ENCODE measurements at places on chromosomes 16 and 17. TPM values are rescaled to one million over a fixed set of nuclear protein-coding genes. Genes with fewer than 3 reads are reported as not detected.

DNA sequence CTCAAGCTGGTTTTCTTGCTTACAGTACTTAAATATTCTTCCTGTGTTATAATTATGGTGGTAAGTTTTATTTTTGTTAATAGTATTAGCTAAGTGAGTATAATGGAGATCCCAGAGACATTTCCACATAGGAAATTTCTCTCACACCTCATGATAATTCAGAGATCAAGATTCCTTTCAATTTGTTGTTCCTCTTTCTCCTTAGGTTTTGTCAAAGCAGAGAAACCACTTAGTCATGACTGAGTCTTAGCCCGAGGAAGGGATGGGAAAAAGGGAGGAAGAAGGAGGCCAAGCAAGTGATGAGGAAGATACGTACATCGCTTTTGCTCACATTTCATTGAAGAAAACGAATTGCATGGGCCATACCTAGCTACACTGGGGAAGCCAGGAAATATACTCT is 18.4 kb downstream of the ESRP2 start:
- DNase-seq: no peak
- H3K4me1 ChIP-seq: no peaks in the 10 kb centered on the region
- no peak overlapping the region for H3K4me3 ChIP-seq
- H3K27ac ChIP-seq: no peak overlapping the region
- H3K36me3 ChIP-seq: peaks cover 33% of the 10 kb centered on the region

- H3K4me1 ChIP-seq: peaks cover 28% of the 10 kb centered on the region
- H3K4me3 ChIP-seq: peak overlapping the region; percentile 80
- no peak for DNase-seq
- no peaks in the 10 kb centered on the region for H3K27me3 ChIP-seq
- H3K36me3 ChIP-seq: no peaks in the 10 kb centered on the region
Observed at GRCh38 chr17:40218006-40218739, 931 bp upstream of the WIPF2 start.

- no peak for DNase-seq
- H3K27ac ChIP-seq: no peak overlapping the region
- H3K36me3 ChIP-seq: no peaks in the 10 kb centered on the region
- peaks cover 37% of the 10 kb centered on the region for H3K4me1 ChIP-seq
- H3K27me3 ChIP-seq: no peaks in the 10 kb centered on the region
- no peak overlapping the region for H3K4me3 ChIP-seq
Observed at GRCh38 chr17:45414990-45415881, 17.4 kb downstream of the ARHGAP27 start.

- no peak overlapping the region for H3K4me3 ChIP-seq
- no peak overlapping the region for H3K27ac ChIP-seq
- DNase-seq: no peak
Observed at GRCh38 chr17:82366749-82367148, 4.8 kb upstream of the UTS2R start.

DNA sequence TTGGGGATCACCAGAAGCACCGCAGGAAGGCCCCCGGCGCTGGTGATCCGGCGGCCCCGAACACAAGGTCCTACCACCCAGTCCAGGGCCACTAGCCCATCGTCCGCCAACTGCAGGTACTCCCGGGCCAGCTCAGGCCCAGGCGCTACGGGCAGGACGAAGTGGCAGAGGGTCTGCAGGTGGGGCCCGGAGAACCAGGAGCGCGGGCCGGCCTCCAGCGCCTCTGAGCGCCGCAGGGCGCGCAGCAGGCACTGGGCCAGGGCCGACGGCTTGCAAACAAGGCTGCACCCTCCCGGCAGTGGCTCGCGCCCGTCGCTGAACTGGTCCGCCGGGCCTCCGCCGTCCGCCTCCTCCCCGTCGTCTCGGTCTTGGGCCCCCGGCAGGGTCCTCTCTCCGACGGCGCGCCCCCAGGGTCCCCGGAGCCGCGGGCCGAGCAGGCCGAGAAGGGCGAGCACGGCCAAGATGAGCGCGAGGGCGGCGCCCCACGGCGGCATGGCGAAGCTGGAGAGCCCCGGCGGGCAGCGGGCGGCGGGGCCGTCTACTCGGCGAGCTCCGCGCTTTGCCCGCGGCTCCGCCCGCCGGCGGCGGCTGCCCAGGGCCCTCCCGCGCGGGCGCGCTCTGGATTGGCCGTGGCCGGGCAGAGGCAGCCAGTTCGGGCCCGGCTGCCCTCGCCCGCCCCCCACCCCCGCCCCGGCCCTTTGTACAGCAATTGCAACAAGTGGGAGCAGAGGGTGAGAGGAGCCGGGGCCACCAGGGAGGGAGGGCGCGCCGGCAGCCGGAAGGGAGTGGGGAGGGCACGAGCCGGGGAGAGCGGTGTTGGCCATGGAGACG is at the start of gene ABHD15:
Gene ABHD15, minus strand, starts transcription at position 565 of the 831 bp plus-strand sequence. Its CDS starts 71 bp downstream, at position 494.
- H3K27me3 ChIP-seq: no peaks in the 10 kb centered on the region
- peak within 1 kb of the TSS; percentile 83 for H3K27ac ChIP-seq
- peaks cover 58% of the 10 kb centered on the region for H3K4me1 ChIP-seq
- H3K4me3 ChIP-seq: peak within 1 kb of the TSS; percentile 96

DNA sequence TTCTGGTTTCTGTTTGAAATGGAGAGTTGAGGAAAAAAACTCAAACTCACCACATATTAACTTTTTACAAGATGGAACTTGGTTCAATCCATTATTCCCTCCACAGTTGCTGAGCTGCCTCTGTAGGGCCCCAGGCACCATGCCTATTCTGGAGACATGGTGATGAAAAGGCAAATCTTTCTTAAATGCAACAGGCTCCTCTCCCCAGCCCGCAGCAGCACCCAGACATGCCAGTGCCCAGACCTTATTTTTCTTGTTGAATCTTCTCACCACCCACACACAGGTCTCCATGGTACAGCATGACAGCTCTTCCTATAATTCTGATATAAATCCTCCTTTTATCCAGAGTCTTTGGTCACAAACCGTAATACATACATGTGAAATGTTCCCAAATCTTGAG is 7.6 kb downstream of the CYTH1 start:
- peak; percentile 55 for DNase-seq
- peaks cover 92% of the 10 kb centered on the region for H3K4me1 ChIP-seq
- peak overlapping the region; percentile 86 for H3K27ac ChIP-seq
- no peaks in the 10 kb centered on the region for H3K27me3 ChIP-seq

- no peaks in the 10 kb centered on the region for H3K36me3 ChIP-seq
- no peaks in the 10 kb centered on the region for H3K27me3 ChIP-seq
- H3K4me1 ChIP-seq: no peaks in the 10 kb centered on the region
- H3K4me3 ChIP-seq: no peak overlapping the region
- DNase-seq: no peak
Observed at GRCh38 chr17:50261051-50261915, 13.0 kb upstream of the TMEM92 start.

DNA sequence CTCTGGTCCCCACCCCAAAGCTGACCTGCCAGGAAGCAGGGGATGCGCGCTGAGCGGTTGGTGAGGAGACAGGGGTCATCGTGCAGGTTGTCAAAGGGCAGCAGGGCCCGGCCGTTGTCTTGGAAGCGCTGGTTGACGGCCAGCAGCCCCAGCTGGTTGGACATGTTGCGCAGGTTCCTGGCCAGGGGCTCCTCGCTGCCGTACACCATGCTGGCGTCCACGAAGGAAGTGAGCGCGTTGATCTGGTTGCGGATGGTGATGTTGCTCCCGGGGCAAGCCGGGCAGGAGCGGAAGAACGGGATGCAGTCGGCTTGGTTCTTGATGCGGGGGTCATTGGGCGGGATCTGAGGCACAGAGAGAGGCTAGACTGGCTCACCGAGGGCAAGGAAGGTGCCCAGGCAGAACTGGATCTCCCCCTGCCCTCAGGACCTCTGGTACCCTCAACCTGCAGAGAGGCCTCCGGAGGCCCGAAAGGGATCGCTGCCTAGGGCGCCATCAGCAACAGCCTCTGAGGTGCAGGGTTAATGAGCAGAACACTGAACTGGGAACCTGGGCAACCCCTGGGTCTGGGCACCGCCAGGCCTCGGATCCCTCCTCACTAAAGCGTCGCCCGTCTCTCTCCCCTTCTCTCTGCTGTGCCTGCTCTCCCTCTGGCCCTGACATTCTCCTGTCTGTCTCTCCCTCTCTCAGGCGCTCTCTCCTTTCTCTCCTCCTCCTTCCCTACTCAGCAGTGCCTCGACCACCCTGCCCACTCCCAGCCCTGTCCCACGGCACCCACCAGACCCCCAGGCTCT is 2.7 kb downstream of the MPO start:
- DNase-seq: no peak
- H3K27ac ChIP-seq: no peak overlapping the region
- no peaks in the 10 kb centered on the region for H3K36me3 ChIP-seq
- no peak overlapping the region for H3K4me3 ChIP-seq
- H3K27me3 ChIP-seq: no peaks in the 10 kb centered on the region

DNA sequence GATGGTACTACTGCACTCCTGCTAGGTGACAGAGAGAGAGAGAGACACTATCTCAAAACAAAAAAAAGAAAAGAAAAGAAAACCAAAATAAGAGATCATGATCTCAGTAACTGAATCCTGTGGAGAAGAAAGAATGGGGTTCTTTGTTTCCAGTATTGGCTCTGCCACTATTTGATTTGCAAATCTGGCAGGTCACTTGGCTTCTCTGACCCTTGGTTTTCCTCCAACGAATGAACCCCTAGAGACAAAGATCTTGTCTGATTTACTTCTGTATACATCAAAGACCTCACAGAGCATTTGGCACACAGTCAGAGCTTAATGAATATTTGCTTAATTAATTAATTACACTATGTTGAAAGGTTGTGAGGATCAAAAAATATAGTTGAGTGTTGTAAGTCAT is 47.9 kb upstream of the NLK start:
- H3K27ac ChIP-seq: no peak overlapping the region
- no peak for DNase-seq
- H3K36me3 ChIP-seq: no peaks in the 10 kb centered on the region
- H3K4me3 ChIP-seq: no peak overlapping the region
- H3K27me3 ChIP-seq: no peaks in the 10 kb centered on the region

GRCh38 chr17:17180141-17180603 is 26.0 kb downstream of the PLD6 start:
- DNase-seq: peak; percentile 50
- H3K4me3 ChIP-seq: no peak overlapping the region
- H3K27me3 ChIP-seq: no peaks in the 10 kb centered on the region
- no peak overlapping the region for H3K27ac ChIP-seq
- H3K36me3 ChIP-seq: peaks cover 66% of the 10 kb centered on the region
- peaks cover 39% of the 10 kb centered on the region for H3K4me1 ChIP-seq

- no peak overlapping the region for H3K27ac ChIP-seq
- peaks cover 16% of the 10 kb centered on the region for H3K36me3 ChIP-seq
- no peak for DNase-seq
- H3K27me3 ChIP-seq: no peaks in the 10 kb centered on the region
Observed at GRCh38 chr17:21174186-21174585, 39.8 kb downstream of the TMEM11 start.

GRCh38 chr17:2936771-2937321 is 126.6 kb downstream of the OR1D5 start:
- no peak for DNase-seq
- peaks cover 44% of the 10 kb centered on the region for H3K4me1 ChIP-seq
- no peak overlapping the region for H3K4me3 ChIP-seq
- H3K36me3 ChIP-seq: peaks cover 19% of the 10 kb centered on the region
- H3K27ac ChIP-seq: no peak overlapping the region
- H3K27me3 ChIP-seq: no peaks in the 10 kb centered on the region

GRCh38 chr16:18788828-18789514 is 1.2 kb downstream of the RPS15A start:
- H3K4me3 ChIP-seq: peak overlapping the region; percentile 95
- peak; percentile 22 for DNase-seq
- H3K27ac ChIP-seq: peak overlapping the region; percentile 71

- no peak overlapping the region for H3K27ac ChIP-seq
- no peak for DNase-seq
- no peaks in the 10 kb centered on the region for H3K4me1 ChIP-seq
- H3K36me3 ChIP-seq: peaks cover 78% of the 10 kb centered on the region
Observed at GRCh38 chr16:4385066-4385788, 13.6 kb downstream of the VASN start.

DNA sequence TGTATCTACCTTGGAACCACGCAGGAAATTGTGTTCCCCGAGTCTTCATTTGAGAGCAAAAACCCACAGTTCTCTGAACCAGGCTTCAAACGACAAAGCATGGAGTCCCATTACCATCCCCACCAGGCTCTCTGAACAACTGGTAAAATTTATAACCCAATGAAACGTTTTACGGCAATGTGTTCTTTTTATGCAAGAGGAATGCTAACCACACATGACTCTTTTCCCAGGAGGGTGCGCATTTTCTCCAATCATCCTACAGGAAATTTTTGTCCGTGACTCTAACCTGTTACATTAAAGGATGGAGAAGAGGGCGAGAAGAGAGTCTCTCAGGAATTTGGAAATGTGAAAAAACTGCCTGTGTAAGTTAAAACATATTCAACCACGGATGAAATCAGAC is 17.8 kb downstream of the STX8 start:
- H3K27me3 ChIP-seq: no peaks in the 10 kb centered on the region
- DNase-seq: no peak
- H3K4me3 ChIP-seq: no peak overlapping the region
- H3K27ac ChIP-seq: no peak overlapping the region

- H3K36me3 ChIP-seq: no peaks in the 10 kb centered on the region
- H3K27ac ChIP-seq: no peak overlapping the region
- no peaks in the 10 kb centered on the region for H3K4me1 ChIP-seq
Observed at GRCh38 chr17:79914813-79915740, 75.8 kb upstream of the CBX4 start.

DNA sequence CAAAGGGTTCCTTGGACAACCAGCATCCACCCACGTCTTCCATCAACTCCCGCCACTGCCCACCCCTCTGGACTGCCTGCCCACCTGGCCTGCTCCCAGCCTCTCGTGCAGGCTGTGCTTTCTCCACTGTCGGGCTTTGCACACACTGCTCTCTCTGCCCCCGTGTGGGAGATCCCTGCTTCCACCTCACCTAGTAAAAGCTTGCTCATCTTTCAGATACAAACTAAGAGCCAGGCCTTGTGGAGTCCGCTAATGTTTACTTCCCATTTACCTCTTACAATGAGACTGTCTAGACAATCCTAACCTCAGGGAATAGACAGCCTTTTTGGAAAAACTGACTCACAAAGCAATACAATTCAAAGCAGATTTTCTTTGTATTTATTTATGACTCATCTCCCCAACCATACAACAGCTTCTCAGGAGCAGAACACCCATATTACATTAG is 67.6 kb downstream of the USP31 start:
- peaks cover 2% of the 10 kb centered on the region for H3K36me3 ChIP-seq
- H3K4me1 ChIP-seq: no peaks in the 10 kb centered on the region
- DNase-seq: no peak
- no peak overlapping the region for H3K4me3 ChIP-seq
- no peaks in the 10 kb centered on the region for H3K27me3 ChIP-seq

- no peak for DNase-seq
- H3K27ac ChIP-seq: no peak overlapping the region
- H3K36me3 ChIP-seq: no peaks in the 10 kb centered on the region
Observed at GRCh38 chr16:80599466-80599865, 58.7 kb downstream of the DYNLRB2 start.

Gene SPATA2L
- 37.9 TPM for total RNA-seq

Gene MMP15
- 0.24 TPM for total RNA-seq

Gene IGF2BP1
- not detected for total RNA-seq

Gene PRSS53
- total RNA-seq: 4.3 TPM

Gene C16orf89
- not detected for total RNA-seq

Gene HAS3
- total RNA-seq: 1.8 TPM

Gene KIF2B
- not detected for total RNA-seq

Gene MIEF2
- 10.6 TPM for total RNA-seq

Gene TERB1
- total RNA-seq: 1.0 TPM

Gene ZACN
- 0.50 TPM for total RNA-seq

Gene B3GNT9
- total RNA-seq: 1.0 TPM

Gene MYH1
- total RNA-seq: not detected

Gene CA4
- not detected for total RNA-seq

Gene ZNF768
- total RNA-seq: 3.3 TPM

Gene FOXL1
- not detected for total RNA-seq

Data from natural killer cell (primary cell).